ENCODE measurements at places on chromosomes 11 and 22.

GRCh38 chr11:116387641-116388040, 385.1 kb downstream of the BUD13 start:
- DNase-seq, result no peak

DNA sequence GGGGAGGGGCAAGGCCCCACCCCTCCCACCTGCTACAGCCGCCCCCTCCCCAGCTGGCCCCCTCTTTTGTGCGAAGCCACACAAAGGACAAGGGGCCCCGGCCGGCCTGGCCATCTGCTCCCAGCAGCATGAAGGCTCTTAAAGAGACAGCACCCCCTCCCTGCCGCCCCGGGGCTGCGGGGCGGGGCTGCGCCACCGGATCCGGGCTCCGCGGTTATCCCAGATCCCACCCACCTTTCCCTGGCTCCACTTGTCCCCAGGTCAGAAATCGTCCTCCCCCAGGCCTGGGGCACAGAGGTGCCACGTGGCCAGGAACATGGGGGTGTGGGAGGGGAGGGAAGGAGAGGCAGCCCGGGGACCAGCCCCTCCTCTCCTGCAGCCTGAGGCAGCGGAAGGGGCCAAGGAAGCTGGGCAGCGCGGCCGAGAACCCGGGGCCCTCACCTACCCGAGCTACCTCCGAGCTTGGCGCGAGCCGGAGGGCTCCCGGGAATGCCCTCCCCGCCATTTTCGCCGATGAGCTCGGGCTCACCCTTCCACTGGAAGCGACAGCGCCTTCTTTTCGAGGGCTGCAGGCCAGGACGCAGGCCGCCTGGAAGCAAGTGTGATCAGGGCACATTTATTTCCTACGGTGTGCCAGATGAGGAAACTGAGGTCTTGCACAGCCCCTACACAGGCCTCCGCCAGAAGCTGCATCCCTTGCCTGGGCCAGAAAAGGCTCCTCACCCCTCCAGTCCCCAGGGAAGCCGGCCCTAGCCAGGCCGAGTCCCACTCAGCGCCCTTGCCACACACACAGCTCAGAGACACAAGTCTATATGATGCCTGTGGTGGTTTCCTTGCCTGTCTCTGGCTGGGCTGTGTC, 2.5 kb upstream of the RCOR2 start:
- DNase-seq, result no peak

DNA sequence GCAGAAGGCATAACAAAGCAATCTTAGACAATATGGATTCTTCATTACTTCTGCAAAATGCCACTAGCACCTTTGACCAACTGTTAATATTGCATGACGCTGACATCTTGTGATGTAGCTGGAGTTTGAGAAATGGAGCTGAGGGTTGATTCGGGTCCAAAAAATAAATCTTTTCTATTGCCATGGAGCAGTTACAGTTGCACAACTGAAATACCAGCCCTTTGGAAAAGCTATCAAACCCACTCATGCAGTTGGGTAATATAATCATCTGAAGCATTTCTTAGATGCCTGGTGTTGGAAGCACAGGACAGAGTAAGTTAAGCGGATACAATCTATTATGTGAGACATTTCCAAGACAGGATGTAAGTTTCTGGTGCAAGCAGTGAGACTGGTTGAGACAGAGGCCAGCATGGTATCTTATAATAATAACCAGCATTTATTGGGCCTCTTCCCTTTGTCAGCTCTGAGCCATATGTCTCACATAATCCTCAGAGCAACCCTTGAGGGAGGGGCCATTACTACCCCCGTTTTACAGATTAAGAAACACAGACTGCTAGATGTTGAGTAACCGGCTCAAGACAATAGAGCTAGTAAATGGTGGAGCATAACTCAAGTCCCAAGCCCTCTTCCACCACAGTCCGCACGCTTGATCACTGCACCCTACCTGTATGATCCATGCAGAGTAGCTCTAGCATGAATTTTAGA, 74.9 kb upstream of the CAPRIN1 start:
- DNase-seq, result no peak

- no peak for DNase-seq
Measured at GRCh38 chr22:49017482-49018329, 810.0 kb downstream of the BRD1 start.

GRCh38 chr22:33013531-33014162, 44.5 kb downstream of the SYN3 start:
- DNase-seq, result no peak

DNA sequence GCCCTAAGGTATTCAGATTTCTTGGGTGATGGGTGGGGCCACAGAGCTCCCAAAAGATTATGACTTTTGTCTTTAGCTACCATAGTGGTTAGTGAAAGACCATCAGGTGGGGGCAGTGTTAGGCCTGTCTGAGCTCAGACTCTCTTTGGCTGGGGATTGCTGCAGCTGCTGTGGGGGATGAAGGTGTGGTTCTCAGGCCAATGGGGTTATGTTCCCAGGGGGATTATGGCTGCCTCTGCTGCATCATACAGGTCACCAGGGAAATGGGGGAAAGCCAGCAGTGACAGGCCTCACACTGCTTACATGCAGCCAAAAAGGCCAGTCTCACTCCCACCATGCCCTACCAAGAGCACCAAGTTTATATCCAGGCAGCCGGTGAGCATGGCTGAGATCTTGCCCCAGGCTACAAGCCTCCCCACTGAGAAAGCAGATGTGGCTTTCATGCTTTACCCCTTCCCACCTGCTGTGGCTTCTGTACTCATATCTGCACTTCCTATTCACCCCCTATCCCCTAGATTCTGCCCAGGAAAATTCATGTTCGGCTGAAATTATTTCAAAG, 24.8 kb downstream of the CNTF start:
- no peak for DNase-seq

DNA sequence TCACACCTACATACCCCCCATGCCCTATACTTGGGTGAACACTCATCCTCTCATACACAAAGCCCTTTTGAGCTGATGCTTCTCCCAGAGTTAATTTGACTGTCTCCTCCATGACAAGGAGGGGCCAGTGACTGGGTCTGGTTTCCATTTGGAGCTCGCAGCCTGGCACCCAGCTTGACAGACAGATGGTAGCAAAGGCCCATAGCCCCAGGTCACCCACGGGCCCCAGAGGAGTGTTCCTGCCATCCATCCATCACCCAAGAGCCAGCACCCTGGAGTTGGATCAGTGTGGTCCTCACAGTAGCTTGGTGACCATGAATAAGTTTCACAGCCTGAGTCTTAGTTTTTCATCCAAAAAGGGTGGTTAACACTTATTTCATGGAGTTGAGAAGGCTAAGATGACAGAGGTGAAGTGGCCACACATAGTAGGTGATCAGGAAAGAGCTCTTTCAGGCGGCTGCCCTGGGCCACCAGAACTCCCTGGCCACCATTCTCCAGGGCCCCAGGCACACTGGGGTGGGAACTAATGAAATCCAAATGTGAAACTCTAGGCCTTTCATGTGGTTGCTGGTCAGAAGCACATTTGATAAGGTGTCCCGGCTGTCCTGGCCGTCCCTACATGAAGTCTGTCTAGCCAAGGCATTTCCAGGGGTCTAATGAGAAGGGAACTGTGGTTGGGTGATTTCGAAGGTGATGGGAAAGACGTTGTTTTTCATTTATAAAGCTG, 42.4 kb downstream of the LIF start:
- DNase-seq, result no peak

- DNase-seq, result no peak
Measured at GRCh38 chr11:8096575-8096974, 15.6 kb downstream of the TUB start.

DNA sequence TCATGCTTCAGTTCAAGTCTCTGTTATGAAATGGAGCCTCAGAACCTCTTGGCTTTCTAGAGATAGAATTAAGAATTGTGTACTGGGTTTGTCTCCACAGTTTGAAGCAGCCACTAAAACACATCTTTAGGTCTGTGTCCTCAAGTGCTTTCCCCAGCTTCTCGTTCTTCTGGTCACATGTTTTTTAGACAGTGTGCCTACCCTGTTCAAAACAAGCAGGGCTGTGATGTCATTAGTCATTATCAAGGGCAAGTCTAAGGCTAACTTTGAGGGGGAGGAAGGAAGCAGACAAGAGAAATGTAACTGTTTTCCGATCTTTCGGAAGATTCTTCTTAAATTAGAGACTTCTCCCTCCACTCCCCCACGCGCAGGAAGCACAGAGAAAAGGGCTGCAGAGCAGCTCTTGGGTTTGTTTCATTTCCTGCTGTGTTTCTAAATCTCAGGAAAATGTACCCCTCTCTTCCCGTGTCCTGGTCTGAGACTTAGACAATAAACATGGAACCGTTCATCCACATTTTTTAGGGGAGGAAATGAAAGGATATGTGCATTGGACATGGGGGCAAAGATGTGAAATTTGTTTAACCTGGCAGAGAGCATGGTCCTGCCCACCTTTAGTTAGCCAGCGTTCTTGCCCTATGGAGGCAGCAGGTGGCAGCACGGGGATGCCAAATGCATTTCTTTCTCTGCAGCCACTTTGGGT, 3.1 kb downstream of the AKIP1 start:
- peak; percentile 73 for DNase-seq
